IMR-90 (cell line): ENCODE measurements at places on chromosomes 16 and 17. TPM values are rescaled to one million over a fixed set of nuclear protein-coding genes. Genes with fewer than 3 reads are reported as not detected.

WNK4 gene
- 1.3 and 1.9 TPM in 2 replicates for total RNA-seq

CDH1 gene
- total RNA-seq, result under 0.01 TPM in 1 of 2 replicates, not detected in the other

MMP2 gene
- total RNA-seq, result 164 and 240 TPM in 2 replicates

SEPTIN12 gene
- not detected in 2 replicates for total RNA-seq

CLEC3A gene
- total RNA-seq, result not detected in 2 replicates

GOSR2 gene
- 65.8 and 75.6 TPM in 2 replicates for total RNA-seq

MED13 gene
- 51.1 and 67.2 TPM in 2 replicates for total RNA-seq

ELMO3 gene
- total RNA-seq, result 0.28 and 0.36 TPM in 2 replicates
